ENCODE measurements at places on chromosomes 11 and 22. TPM values are rescaled to one million over a fixed set of nuclear protein-coding genes. Genes with fewer than 3 reads are reported as not detected.

- DNase-seq = peak; percentile 66
These were observed 1.5 kb downstream of the KRTAP5-5 start for GRCh38 chr11:1631066-1631568.

GRCh38 chr11:46361283-46362155 is 14.3 kb downstream of the DGKZ start:
- peak; percentile 90 for DNase-seq

GRCh38 chr22:46936378-46936903 is 174.0 kb downstream of the TBC1D22A start:
- DNase-seq = no peak

- no peak for DNase-seq
These were observed 82.4 kb downstream of the EXT2 start for GRCh38 chr11:44177905-44178304.

- DNase-seq = no peak
These were observed 76.2 kb upstream of the VPREB1 start for GRCh38 chr22:22168190-22168940.

GRCh38 chr22:41094041-41094593 is 1.7 kb downstream of the EP300 start:
- peak; percentile 9 for DNase-seq

DNA sequence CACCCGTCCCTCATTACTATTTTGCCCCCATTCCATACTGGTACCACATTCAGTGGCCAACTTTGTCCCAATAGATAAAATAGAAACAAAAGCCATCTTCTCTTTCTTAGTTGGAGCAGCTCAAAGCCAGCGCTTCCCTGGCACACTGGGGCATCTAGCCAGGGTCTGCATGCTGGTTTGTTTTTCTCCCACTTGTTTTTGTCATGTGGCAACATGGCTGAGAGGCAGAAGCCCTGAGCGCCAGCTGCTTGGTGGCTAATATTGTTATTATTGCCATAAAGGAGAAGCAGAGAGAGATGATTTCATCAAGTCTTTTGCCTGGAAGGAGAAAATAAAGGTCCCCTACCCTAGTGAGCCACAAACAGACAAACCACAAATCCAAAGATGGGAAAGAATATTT is 48.4 kb upstream of the CRTAM start:
- no peak for DNase-seq

DNA sequence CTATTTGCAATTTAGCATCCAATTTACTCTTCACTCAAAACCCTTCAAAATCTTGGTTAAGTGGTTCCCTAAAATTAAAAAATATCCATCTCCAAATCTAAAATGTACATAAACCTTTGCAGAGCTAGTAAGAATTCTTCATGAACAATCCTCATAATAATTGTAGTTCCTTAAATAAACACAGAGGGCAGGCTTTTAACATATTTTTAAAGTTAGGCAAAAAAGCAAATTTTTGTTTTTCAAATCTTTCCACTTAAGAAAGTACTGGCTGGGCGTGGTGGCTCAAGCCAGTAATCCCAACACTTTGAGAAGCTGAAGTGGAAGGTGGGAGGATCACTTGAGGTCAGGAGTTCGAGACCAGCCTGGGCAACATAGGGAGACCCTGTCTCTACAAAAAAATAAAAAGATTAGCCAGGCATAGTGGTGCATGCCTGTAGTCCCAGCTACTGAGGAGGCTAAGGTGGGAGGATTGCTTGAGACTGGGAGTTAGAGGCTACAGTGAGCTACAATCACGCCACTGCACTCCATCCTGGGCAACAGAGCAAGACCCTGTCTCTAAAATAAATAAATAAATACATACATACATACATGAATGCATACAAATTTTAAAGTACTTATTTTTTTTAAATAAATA is 25.1 kb upstream of the PLAAT3 start:
- DNase-seq = no peak

- DNase-seq = peak; percentile 57
These were observed 29.7 kb downstream of the KIAA0930 start for GRCh38 chr22:45210991-45211390.

- no peak for DNase-seq
These were observed at the start of gene OLFML1 for GRCh38 chr11:7485186-7486097. Gene OLFML1, plus strand, starts transcription at chr11:7485506. Its CDS starts 370 bp downstream, at chr11:7485876.

- DNase-seq = peak; percentile 31
These were observed 113.0 kb upstream of the PARVA start for GRCh38 chr11:12264361-12264760.

- DNase-seq = no peak
These were observed 24.7 kb downstream of the MACROD1 start for GRCh38 chr11:64141081-64141783.

DNA sequence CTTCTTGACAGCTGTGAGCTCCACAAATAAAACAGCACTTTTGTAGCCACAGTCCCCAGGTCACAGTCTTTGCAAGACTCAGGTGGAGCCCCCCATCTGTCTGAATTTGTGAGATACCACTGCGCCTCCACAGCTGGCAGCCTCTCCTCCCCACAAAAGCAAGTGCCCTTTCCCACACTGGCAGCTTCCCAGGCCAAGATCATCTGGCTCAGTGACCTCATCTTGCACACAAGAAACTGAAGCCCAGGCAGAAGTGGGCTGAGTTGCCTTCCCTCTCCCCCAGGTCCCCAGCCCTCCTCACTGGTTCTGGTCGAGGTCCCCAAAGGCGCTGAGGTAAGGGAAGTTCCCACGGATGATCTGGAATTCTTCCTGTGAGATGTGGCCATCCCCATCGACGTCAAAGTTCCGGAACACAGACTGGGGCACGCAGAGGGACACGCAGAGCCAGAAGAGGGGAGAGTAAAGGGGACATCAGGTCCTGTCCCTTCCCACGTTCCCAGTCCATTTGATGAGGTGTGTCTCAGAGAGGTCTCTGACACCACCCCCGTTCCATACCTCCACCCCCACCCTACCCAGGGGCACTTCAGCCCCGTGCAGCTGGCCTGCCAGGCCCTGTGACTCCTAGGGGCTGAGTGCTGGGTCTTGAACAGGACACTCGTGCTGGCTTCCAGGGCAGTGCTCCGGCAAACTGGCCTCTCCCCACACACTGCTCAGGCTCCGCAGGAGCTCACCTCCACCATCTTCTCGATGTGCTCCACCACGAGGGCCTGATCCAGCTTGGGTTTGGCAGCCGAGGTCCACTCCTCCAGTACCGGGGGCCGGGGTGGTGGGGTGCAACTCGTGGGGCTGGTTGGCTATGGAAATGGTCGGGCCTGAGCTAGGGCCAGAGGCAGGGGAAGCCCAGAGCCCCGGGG is 8.9 kb downstream of the RASGRP2 start:
- DNase-seq = no peak

DNA sequence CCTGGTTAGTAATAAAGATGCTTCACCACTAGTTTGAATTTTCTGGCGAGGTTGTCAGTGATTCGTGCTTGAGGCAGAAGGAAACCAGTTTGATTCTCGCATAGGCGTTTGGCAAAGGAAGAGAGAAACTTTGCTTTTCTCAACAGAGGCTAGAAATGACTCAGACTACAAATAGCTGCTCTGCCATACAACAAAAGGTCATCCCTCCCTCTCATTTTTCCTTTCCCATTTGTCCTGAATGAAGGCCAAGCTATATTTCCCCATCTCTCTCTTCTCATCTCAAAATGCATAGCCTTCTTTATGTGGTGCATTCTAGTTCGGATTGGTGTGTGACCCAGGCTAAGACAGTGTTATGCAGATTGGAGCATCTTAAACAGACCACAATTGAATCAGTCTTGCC is 741.4 kb downstream of the NTM start:
- no peak for DNase-seq

GRCh38 chr22:22818861-22819855 is 68.5 kb upstream of the IGLL5 start:
- no peak for DNase-seq

DNA sequence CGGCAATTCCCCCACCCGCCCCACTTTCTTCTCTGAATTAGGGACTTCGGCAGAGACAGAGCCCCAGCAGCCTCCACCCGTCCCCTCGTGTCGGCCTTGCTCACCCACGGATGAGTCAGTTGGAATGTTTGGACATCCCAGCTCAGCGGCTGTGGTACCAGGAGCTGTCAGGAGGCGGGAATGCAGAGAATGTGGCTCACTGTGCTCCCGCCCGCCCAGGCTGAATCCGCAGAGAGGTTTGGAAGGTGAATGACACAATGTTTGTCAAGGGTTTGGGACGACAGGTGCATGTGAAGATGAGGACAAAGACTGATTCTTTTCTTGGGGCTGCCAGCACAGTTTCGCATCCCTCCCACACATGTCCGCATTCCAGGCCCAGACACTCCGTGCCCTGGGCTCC is 39.6 kb downstream of the LIF start:
- DNase-seq = peak; percentile 91

- DNase-seq = peak; percentile 28
These were observed 30.5 kb downstream of the KCNQ1 start for GRCh38 chr11:2475136-2475918.

DNA sequence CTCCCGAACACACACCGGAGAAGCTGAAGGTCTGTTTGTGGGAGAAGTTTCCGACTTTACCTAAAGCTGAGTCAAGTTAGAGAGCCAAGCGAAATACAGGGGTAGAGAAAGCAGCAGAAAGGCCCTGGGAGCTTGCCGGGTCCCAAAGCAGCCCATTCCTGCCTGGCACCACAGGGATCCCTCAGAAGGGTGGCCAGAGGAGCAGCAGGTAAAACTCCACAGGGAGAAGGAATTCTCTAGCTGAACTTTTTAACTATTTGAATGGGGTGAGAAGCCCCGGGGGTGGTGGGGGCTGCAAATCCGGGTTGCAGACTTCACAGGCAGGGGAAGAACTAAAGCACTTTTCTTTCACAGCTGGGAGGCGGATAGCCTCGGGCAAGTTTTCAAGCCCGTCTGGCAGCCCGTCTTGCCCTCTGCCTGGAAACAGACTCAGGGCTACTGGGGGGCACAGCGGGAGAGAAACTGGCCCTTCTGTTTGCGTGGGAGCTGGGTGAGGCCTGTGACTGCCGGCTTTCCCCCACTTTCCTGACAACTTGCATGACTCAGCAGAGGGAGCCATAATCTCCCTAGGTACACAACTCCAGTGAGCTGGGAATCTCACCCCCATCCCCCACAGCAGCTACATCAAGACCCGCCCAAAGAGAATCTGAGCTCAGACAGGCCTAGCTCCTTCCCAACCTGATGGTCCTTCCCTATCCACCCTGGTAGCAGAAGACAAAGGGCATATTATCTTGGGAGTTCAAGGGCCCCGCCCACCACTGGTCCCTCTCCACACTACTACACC is 311.0 kb downstream of the SBF2 start:
- no peak for DNase-seq

DNA sequence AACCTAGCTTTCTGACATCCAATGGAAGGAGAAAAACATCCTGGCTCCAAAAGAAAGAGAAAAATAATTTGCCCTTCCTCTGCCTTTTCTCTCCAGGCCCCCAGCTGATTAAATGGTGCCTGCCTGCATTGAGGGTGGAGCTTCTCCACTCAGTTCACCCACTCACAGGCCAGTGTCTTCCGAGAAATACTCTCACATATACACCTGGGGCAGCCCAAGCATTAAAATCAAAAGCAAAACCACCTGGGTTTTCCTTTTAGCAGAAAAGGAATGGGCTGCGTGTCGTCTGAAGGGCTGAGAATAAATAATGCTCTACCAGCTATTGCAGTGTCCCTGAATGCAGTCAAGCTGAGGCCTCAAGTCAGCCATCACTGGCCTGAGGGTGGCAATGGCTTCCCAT is 1143.8 kb upstream of the TENM4 start:
- no peak for DNase-seq

DNA sequence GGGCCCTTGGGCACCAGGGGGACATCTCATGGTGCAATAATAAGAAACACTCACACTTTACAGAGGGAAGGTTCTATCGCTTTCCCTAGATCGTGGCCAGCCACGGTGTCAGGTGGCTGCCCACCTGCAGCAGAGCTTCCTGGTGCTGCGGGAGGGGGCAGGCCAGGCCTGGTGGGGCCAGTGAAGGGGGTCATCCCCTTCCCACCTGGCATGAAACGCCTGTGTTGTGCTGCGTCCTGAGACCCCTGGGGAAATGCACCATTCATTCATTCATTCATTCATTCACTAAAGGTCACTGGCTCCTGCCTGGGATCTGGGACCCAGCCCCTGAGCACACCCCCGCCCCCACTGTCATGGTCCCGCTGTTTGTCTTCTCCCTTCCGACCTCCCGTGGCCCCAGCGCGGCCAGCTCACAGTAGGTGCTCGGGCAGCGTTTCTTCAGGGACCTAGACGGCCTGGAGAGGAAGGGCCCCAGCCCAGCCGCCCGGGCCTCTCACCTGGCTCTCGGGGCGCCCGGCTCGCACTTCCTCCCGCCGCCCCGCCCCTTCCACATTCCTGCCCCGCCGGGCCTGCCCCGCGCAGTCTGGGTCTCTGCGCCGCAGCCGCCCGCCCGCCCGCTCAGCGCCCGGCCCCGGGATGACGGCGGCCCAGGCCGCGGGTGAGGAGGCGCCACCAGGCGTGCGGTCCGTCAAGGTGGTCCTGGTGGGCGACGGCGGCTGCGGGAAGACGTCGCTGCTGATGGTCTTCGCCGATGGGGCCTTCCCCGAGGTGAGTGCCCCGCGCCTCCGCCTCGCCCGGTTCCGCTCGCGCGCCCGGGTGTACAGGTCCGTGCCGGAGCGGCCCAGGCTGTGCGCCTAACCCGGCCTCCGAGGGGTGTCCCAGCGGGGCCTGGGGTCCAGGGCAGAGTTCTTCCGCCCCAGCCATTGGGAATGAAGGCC is at the start of gene RHOD:
RHOD (plus strand) TSS at position 581 of the 938 bp plus-strand sequence; CDS start at position 637, 56 bp downstream.
- DNase-seq = no peak

- no peak for DNase-seq
These were observed 17.3 kb downstream of the TRPM5 start for GRCh38 chr11:2426826-2427521.

GRCh38 chr22:30742291-30743256 is 47.9 kb downstream of the OSBP2 start:
- no peak for DNase-seq

DNA sequence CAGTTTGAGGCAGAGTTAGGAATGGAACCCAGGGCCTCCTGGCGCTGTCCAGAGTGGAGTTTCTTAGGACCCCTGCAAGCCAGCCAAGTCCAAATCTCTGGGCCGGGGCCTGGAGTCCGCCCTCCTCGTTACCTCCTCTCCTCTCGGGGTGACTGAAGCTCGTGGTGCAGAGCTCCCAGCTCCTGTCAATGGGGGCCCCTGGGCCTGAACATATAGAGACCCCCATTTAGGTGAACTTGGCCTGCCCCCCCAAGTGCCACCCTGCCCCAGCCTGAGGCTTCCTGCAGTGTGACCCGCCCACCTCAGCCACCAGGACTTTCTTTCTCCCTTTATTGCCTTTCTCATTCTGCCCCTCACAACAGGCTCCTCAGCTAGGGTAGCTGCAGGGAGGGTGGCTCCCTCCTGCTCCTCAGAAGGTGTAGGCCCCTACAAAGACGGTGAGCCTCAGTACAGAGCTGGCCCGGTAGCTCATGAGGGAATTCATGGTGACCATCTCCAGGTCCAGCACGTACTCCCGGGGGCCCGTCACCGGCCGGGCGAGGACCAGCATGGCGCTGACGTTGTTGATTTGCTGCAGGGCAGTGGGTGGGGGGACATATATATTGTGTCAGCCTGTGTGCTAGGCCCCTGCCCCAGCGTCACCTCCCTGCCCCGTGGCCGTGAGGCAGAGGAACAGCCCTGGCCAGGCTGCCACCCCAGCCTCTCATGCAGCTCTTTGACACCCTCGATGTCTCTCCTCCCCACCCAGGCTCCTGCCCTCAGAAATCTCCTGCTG is 5.9 kb downstream of the EFEMP2 start:
- no peak for DNase-seq

KCNK4 gene
- total RNA-seq = not detected

NDUFC2 gene
- 148 TPM for total RNA-seq

UCP3 gene
- 1.1 TPM for total RNA-seq

LRRC74B gene
- not detected for total RNA-seq

WNT11 gene
- 39.2 TPM for total RNA-seq

RAG2 gene
- total RNA-seq = not detected
